ENCODE measurements at places on chromosomes 2 and 18.

- no peak for DNase-seq
Measured at GRCh38 chr2:164843346-164843911, 1.8 kb upstream of the COBLL1 start.

DNA sequence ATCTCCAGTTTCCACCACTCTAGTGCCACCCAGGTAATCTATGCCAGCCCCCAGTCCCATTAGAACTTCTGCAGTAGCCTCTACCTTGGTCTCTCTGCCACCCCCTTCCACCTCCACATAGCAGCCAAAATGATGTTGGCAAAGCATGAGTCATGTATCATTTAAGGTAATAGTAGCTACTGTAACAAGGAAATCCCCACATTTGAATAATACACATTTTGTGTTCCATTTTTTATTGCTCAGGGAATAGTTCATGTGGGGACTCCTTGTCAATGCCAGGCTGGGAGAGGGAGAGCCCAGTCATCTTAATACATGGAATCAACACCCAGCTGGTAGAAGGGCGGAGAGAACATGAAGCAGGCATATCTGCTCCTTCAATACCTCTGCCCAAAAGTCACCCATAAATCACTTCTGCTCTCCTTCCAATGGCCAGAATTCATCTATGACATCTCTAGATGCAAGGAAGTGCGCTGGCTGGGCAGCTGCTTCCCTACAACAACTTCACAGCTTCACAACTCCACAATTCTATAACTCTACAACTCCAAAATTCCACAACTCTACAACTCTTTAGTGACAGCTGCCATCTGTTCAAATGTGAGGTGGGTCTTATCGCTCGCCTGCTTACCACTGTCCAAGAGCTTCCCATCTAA is 70.6 kb upstream of the GLS start:
- DNase-seq: no peak

GRCh38 chr2:136254681-136255080 is 136.7 kb upstream of the CXCR4 start:
- DNase-seq: no peak

DNA sequence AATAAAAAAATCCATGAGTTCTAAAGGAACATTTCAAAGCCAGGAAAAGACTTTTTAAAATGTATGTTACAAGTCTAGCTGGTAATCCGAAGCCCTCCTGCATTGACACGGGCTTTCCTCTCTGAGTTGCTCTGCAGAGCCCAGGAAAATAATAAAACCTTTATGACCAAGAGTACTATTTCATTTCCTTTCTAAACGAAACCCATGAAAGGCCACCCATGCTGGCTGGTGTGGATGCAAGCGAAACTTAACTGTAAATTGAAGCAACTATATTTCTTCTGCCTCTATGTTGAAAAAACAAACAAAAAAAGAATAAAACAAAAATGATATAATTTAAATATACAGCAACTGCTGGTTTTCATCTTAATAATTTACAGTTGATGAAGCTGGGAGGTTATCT is 41.3 kb upstream of the ZNF532 start:
- DNase-seq: no peak

DNA sequence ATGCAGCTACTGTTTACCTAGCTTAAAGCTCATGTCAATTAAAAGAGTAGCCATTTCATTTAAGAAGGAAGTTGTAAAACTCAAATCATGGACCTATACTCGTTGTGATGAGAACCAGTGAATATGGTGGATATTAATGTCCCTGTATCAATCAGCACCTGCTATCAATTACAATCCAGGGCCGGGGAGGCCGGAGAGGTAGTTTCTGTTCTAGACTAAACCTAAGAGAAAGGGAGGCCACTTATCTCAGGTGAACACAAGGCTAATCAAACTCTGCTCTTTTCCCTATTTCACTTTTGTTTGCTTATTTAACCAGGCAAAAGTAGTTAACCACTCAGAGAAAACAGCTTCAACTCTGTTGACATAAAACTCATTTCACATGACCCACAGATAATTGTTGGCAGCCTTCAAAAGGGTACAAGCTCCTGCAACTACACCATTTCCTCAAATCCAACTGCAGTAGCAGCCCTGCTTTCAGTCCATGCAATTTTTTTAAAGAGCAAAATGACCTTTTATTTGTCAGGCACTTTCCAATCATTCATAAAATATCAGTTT is 27.8 kb upstream of the SLC9A2 start:
- DNase-seq: no peak

DNA sequence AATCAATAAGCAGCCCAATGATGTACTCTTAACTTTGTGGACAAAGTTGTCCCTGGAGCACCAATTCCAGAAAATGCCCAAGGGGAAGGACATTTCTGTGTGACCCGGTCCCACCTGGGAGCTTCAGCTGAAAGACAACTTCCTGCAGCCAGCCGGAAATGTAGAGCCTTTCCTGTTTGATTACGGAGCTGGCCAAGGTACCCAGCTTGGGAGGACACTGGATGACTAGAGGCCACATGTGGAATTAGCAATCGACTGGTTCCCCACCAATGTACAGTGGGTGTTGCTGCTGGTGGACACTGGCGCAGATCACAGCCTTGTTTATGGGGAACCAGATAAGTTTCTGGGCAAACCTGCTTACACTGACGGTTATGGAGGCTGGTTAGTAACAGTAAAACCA is 53.0 kb upstream of the ZC3H15 start:
- DNase-seq: no peak

DNA sequence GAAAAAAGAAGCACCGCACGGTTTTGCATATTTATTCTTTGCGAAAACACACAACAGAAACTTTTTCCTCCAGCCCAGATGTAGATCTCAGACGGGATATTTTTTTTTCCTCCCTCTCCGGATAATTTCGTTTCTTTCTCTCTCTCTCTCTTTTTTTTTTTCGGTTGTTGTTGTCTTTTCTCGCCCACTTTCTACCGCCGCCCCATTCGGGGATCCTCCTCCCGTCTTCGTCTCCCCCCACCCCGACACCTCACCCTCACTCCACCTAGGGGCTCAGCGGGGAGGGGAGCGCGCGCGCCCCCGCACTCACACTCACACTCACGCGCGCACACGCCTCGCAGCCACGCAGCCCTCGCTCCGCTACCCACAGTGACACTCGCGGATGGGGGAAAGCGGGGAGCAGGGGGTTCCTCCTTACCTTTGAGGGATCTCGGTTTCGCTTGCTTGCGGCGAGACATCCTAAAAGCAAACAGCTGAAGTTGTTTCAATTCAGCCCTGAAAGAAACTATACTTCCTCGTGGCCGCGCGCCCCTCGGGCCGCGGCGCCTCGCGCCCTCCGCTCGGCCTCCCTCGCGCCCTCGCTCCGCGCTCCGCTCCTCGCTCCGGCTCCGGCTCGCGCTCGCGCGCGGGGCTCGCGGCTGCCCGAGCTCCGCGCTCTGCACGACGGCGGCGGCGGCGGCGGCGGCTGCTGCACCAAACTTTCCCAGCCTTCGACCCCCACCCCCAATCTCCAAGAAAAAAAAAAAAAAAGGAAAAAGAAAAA is 1.3 kb downstream of the ZNF521 start:
- peak; percentile 31 for DNase-seq

- no peak for DNase-seq
Measured at GRCh38 chr2:10202131-10202665, 79.7 kb downstream of the RRM2 start.

- DNase-seq: no peak
Measured at GRCh38 chr2:217340899-217341298, 481.0 kb upstream of the TNP1 start.

DNA sequence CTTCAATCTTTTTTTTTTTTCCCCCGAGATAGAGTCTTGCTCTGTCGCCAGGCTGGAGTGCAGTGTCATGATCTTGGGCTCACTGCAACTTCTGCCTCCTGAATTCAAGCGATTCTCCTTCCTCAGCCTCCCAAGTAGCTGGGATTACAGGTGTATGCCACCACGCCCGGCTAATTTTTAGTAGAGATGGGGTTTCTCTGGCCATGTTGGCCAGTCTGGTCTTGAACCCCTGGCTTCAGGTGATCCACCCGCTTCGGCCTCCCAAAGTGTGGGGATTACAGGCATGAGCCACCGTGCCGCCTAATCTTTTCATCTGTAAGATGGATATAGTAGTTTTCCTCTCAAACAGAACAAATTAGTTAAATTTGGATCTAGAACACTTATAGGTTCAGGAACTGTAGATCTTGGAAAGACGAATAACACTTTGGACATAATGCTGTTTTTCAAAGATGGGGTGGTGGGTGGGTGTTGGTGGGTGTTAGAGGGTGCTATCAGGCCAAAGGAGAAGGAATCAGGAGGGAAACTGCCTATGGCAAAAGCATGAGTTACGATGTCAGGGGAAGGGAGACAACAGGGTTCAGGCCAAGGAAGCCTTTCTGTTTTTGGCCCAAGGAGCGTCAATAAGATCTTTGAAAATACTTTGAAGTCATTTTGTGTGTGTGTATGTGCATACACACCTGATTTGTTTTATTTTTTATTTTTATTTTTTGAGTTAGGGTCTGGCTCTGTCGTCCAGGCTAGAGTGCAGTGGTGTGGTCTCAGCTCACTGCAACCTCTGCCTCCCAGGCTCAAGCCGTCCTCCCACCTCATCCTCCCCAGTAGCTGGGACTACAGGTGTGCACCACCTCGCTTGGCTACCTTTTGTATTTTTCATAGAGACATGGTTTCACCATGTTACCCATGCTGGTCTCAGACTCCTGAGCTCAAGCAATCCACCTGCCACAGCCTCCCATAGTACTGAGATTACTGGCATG is 6.8 kb downstream of the RPL37A start:
- DNase-seq: no peak

DNA sequence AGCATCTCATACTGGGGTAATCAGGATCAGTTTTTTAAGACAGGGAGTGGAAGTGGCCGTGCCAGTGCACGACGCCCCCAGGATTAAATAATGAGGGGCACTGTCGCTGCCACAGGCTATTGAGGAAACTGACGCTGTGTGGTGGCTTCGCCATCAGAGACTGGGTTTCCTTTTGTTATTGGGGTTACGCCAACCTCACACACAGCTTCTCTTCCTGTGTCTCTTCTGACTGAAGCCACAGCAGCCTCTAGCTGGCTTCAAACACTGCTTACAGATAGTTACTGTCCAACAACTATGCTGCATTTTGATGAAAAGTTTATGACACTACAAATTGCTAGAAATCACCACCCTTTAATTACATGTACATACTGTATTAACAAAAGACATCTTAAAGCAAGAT is 521.9 kb upstream of the SALL3 start:
- DNase-seq: no peak

- DNase-seq: no peak
Measured at GRCh38 chr2:119838179-119838578, 78.5 kb downstream of the PTPN4 start.

- DNase-seq: no peak
Measured at GRCh38 chr18:59101830-59102414, 37.8 kb upstream of the SEC11C start.

- no peak for DNase-seq
Measured at GRCh38 chr2:240570531-240571313, 2.4 kb downstream of the RNPEPL1 start.

Data from neuronal stem cell (in vitro differentiated cells).